GM12892 (cell line): ENCODE measurements at places on chromosomes 11 and 22.

GRCh38 chr11:100928426-100928825, 201.2 kb downstream of the PGR start:
- DNase-seq: no peak

DNA sequence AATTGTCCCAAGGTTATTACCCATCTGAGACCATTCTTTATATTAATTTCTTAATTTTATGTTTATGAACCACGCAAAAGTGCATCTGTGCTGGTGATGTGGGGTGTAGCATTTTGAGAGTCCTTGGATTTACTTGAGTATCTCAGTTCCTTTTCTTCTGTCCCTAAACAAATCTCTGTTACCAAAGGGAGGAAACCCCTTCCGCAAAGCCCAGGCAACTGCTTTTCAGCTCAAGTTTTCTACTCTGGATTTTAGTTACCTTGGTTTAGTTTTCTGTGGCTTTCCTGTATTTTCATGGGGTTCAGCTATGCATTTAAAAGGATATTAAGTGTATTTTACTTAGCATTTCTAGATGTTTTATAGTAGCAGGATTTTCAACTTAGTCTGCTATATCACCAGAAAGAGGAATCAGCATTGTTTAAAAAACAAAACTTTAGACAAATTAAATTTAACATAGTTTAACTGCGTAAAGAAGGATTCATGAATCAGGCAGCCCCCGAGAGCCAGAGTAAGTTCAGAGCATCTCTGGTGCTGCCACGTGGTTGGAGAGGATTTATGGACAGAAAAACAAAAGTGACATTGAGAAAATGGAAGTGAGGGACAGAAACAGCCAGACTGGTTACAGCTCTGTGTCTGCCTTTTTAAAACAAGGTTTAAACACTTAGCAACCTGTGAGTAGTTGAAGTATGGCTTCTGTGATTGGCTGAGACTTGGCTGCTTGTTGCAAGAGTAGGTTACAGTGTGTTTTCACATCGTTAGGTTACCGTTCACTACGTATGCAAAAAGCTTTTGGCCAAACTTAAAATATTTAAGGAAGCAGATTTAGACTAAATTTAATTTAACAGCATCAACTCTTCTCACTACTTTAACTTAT, 9.6 kb downstream of the ADM start:
- no peak for DNase-seq

- no peak for DNase-seq
Observed at GRCh38 chr22:37599153-37599552, 9.5 kb upstream of the GGA1 start.

DNA sequence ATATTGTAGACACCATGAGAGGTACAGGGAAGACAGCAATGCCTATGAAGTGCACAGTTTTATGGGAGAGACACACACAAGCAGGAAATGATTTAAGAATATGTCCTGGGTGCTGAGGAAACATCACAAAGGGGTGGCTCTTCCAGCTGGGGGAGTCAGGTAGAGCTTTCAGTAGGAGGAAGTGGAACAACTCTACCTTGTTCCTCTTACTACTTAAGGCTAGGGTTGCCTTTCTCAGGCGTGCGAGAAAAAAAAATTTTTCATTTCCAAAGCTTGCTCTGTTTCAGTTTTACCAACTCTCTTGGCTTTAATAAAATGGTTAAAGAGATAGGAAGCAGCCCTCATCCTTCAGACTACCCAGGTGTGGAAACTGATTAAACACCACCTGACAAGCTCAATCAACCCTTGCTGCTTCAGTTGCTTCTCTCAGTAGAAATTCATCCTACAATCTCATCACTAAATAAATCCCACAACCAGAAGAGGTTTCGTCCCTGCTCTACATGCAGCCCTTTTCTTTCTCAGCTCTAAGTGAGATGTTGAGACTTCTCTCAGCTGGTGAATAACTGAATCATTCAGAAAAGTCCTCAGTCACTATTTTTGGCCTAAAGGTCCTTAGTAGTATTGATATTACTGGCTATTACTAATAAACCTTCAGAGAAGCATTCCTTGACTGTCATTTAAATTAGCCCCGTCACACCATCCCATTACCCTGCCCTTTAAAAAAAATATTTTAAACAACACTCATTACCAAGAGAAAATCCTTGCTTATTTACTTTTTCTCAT, 5.9 kb downstream of the ABTB2 start:
- peak; percentile 29 for DNase-seq
